NCI-H748 treated with DMSO at 0.1 percent for 48 hours (cell line): ENCODE measurements at places on chromosomes 16 and 17.

DNA sequence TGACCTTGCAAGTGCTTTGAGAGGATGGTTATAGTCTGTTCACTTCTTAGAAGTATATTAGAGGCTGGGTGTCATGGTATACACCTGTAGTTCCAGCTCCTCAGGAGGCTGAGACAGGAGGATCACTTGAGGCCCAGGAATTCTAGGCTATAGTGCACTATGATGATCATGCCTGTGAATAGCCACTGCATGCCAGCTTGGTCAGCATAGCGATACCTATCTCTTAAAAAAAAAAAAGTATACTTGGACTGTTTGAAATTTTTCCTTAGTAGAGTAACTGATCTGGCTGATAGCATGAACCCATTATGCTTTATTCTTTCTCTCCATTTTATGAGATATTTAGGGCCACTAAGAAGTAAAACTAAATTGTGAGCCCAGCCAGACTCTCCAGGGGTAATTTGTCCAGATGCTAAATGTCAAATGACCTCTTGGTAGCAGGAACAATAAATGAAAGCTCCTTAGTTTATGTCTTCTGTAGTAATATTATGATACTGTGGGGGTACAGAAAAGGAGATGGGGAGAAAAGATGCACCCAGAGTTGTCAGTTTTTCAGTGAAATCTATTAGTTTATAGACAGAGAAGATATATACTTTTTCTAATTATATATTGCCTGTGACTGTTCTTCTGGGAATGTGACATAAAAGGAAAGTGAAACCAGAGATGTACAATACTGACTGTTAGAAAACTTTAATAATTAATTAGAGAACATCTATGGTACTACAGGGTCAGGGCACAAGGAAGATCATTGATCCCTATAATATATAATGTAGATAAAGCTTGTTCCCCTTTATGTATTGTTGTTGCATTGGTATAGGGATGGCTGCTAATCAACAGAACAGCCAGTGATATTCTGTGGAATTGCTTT is 335.3 kb upstream of the TBX2 start:
- DNase-seq: no peak

- no peak for DNase-seq
Observed at GRCh38 chr16:23362460-23363317, 60.6 kb downstream of the SCNN1B start.

DNA sequence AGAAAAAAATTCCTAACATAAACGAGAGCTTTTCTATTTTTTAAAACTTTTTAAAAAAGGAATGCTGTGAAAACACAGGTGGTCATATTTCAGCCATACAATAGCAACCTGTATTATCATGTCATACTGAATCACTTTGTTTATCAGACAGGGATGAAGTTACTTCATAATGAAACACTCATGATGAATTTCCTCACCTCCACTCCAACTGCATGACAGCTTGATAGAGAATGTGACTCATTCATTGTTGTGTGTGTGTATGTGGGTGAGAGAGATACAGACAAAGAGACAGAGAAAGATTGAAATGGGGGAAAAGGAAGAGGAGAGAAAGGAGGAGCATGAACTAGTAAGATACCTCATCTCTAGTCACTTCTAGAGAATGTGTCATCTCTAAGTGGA is 109.0 kb downstream of the SYCE1L start:
- DNase-seq: no peak

DNA sequence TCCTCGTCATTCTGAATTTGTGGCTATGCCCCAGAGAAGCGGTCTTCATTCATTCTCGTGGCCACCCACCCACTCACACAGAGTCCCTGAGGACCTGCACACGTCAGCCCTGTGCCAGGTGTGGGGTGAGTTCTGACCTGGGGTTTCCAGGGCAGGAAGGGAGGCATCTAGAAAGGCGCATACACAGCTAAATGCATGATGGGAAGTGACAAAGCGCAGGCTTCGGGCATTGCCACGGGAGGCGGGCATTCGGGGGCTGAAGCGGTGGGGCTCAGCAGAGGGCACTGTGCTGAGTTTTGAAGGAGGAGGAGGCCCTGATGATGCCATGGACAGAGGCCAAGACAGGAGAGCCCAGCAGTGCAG is 10.9 kb downstream of the UBALD2 start:
- DNase-seq: no peak

GRCh38 chr17:21124086-21124485 is 2.7 kb upstream of the DHRS7B start:
- DNase-seq: no peak

DNA sequence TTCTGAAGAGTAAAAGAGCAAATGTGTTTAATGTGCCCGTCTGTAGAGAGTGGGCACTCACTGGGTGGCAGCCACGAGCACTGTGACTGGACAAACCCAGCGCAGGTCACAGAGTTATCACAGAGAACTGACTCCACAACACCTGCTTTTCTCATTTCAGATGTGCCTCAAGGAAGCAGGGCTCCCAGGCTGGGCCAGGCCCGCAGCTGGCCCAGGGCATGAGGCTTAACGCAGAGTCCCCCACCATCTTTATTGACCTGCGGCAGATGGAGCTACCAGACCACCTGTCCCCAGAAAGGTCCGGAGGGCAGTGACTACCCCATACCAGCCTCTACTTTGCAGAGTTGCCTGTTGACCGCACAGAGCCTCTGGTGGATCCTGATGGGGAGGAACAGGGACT is 11.9 kb downstream of the DNAAF8 start:
- no peak for DNase-seq

GRCh38 chr16:78605548-78606101 is 506.2 kb downstream of the WWOX start:
- no peak for DNase-seq

DNA sequence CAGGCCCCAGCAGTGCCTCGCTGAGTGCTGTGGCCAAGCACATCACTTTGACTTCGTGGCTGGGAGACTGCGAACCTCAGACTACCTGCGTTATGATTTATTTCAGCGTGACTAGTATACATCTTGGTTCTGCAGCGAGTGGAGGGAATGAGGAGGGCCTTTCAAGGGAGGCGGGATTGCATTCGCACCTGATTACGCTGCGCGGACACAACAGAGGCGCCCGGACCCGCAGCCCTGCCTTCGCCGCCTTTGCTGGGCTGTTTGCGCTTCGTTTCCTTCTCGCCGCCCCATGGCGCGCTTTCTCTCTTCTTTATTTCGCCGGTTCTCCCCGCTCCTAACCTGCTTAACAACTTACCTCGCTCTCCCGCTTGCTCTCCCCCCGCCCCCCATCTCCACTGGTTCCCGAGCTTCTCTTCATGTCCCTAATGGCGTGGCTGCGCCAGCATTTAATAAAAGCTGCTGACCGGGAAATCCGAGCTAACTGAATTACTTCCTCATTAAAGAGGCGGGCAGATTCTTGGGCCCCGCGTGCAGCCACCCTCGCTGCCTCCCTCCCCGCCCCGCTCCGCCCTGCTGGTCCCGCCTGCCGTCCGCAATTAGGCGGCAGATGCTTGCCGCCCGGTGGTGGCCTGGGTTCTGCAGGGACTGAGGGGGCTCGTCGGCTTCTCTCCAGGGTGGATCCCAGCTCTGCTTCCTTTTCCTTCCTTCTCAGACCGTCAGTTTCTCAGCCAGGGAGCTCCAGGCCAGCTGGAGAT is 257.6 kb upstream of the SDK2 start:
- DNase-seq: peak; percentile 39

DNA sequence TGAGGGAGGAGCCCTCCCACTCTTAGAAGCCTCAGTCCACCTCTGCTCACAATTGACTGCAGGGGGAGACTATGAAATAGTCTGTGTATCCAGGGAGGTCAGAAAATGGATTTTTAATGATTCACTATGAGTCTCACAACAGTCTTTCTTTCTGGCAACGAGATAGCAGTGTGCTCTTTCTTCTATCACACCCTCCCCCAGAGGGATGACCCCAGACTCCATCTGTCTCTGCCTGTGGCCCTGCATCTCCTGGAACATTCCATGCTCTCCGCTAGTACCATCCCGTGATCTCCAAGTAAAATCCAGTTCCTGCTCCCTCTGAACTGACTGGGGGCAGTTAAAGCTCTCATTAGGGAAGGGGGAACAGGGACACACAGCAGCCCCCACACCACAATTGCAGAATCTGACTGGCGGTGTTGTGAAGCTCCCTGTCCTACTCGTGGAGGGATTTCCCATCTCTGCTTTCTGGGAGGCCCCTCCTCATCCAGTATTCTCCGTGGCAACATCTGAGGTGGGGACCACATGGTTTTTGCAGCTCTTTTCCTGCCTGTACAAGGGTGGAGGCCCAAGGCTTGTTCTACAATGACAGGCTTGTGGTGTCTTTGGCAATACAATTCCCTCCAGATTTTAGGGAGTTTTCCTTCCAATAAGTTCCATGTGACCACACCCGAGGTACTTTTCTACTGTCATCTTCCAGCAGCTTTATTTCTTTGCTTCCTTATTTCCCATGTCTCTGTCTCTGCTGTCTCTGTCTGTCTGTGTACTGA is 19.4 kb downstream of the NATD1 start:
- no peak for DNase-seq

DNA sequence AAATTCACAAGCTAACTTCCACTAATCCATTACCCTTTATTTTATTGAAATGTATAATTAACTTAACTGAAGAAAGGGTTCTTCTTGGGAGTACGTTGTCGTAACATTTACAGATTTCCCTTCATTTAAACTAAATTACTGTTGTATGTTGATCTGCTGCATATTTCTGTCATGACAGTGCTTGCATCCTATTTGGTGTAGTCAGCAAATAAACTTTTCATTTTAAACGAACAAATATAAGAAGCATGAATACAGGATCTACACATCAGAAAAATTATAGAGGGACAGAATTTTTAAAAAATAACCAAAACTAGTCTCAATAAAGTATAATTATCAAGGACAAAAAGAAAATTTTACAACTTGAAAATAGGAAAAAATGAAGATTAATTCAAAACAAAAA is 66.5 kb upstream of the ZNF267 start:
- DNase-seq: no peak

GRCh38 chr16:23852794-23853562 is 17.2 kb downstream of the PRKCB start:
- DNase-seq: no peak

DNA sequence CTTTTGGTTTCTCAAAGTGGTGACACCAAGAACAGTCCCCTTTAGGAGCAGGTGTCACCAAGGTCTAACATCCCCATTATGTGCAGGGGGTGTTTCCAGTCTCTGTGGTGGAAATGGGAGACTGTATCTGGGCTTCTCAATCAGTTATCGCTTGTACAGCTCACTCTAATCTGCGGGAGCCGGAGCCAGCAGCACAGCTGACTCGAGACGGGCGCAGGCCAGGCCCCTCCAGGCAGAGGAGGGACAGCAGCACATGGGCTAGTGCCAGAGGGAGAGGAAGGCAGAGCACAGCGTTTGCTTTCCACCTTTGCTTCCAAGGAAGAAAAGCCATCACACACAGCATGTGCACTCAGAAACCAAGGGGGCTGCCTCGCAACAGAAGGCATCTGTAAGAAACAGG is 91.2 kb upstream of the CREBBP start:
- no peak for DNase-seq

- no peak for DNase-seq
Observed at GRCh38 chr17:35132816-35133550, 9.1 kb downstream of the NLE1 start.

DNA sequence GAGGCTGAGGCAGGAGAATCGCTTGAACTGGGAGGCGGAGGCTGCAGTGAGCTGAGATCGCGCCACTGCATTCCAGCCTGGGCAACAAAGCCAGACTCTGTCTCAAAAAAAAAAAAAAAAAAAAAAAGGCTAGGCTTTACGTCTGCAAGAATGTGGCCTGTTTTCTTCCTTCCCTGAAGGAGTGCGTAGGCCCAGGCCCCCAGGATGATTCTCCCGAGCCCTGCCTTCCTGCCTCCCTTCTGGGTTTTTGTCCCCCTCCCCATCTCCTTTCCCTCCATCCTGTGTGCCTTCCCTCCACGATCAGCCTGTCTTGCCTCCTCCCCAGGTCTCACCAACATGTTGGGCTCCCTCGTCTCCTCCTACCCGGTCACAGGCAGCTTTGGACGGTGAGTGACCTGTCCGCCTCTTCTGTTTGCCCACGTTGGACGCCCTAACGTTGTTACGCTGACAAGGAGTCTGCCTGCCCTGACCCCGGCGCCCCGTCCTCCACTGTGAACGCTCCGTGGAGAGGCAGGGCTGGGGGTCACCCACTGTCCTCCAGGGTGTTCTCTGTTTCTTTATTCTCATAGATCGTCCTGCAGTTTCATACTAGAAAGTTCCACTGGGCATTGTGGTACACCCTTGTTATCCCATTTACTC is 15.7 kb upstream of the RNF213 start:
- no peak for DNase-seq

- DNase-seq: no peak
Observed at GRCh38 chr17:43740541-43740940, 18.1 kb downstream of the SOST start.

DNA sequence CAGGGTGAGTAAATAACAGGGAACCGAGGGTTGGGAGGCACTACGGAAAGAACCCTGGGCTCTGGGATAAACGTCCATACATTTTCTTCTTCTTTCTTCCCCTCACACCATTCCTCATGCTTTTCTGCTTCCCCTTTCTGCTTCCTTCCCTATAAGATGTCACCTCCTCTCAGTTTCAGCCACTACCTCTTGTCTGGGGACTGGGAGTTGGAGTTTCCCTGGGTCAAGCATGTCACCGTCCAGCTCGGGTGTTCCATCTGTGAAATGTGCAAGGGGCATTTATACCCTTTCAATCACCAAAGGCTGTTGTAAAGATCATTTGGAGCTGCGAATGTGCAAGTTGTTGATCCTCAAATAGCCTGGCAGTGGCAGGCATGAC is 17.5 kb upstream of the CCL22 start:
- DNase-seq: no peak

DNA sequence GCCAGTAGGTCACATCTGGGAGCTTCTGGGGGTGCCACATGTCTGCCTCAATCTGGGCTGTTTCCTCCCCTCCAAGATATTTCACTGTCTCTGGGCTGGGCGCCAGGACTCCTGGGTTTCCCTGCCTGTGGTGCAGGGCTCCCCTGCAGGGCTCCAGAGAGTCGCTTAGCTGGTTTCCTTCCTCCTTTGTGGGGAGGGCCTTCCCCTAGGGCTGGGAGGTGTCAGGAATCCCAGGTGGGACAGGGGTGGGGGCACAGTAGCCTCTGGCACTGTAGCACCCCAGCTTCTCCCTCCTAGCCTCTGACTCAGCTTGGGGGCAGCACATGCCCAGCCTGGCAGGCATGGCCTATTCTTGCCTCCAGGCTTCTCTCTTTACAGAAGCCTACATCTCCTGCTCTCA is 2.6 kb downstream of the RARA start:
- no peak for DNase-seq

DNA sequence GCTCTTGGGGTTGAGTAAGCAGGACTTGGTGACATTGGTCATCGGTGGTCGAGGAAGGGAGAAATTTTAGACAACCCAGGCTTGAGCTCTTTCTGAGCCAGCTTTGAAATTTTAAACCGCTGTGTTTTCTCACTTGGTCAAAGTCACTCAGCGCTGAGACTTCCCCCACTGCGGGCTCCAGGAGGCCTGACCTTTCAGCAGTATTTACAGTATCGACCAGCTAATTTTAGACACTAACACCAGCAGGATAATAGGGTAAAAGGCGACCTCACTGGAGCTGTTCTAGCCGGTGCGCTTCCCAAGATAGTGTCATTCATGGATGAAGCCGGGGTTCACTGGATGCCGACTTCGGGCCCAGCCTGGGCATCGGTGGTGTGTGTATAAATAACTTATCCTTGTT is 29.7 kb upstream of the WSCD1 start:
- no peak for DNase-seq

GRCh38 chr17:4161192-4161966 is 18.4 kb downstream of the CYB5D2 start:
- no peak for DNase-seq

- DNase-seq: no peak
Observed at GRCh38 chr16:88706965-88707826, 893 bp downstream of the CTU2 start.
